ENCODE measurements at places on chromosomes 1 and 21. TPM values are rescaled to one million over a fixed set of nuclear protein-coding genes. Genes with fewer than 3 reads are reported as not detected.

GRCh38 chr1:160460683-160461287 is 60.4 kb downstream of the VANGL2 start:
- no peaks in the 10 kb centered on the region for H3K36me3 ChIP-seq
- DNase-seq = no peak

OSCP1 gene
- polyA plus RNA-seq = 0.25 TPM

DNA sequence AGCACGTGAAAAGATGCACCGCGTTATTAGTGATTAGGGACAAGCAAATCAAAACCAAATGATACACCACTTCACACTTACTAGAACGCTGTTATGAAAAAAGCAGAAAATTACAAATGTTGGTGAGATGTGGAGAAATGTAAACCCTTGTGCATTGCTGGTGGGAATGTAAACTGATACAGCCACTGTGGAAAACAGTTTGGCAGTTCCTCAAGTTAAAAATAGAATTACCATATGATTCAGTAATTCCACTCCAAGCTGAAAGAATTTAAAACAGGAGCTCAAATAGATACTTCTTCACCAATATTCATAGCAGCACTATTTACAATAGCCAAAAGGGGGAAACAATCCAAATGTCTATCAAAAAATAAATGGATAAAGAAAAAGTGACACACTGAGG is 10.3 kb upstream of the EVI5 start:
- no peak overlapping the region for H3K4me3 ChIP-seq
- H3K4me1 ChIP-seq = peaks cover 5% of the 10 kb centered on the region

TTC39A gene
- polyA plus RNA-seq = not detected

DNA sequence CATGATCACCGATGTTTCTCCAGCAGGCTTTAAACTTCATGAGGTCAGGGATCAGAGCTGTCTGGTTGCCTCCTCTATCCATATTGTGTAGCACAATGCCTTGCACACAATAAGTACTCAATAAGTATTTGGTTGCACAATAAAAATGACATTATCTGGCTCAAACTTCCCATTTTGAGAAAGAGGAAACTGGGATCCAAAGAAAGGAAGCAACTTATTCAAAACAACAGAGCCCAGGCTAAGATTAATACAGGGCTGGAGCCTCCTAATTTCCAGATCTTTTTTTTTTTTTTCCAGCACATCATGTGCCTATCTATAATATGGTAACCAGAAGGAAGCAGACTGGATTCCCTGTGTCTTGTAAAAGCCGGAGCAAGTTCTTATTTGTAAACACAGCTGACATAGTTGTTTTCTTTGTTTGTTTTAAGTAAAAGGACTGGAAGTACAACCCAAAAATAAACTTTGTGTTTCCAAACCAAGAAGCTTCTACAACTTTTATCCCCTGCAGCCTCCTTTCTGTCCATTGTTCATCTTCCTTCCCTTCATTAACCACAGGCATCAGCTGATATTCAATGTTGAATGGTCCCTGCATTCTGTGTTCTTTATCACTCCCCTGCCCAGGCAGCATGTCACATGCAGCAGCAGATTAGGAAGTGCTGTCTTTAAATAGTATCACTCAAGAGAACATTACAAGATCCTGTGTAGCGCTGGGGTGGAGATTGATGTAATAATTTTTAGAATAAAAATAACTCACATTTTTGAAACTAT is 71.2 kb upstream of the HOOK1 start:
- H3K4me1 ChIP-seq = peaks cover 29% of the 10 kb centered on the region
- DNase-seq = peak; percentile 76
- H3K4me3 ChIP-seq = peak overlapping the region; percentile 7
- H3K36me3 ChIP-seq = no peaks in the 10 kb centered on the region

HSD3B2 gene
- not detected for polyA plus RNA-seq

GRCh38 chr1:24085546-24085945 is 26.4 kb downstream of the MYOM3 start:
- H3K4me1 ChIP-seq = no peaks in the 10 kb centered on the region
- DNase-seq = no peak
- H3K4me3 ChIP-seq = no peak overlapping the region

GRCh38 chr1:223700388-223700918 is 11.9 kb upstream of the CAPN2 start:
- H3K27ac ChIP-seq = no peak overlapping the region
- DNase-seq = no peak
- H3K36me3 ChIP-seq = no peaks in the 10 kb centered on the region
- peaks cover 10% of the 10 kb centered on the region for H3K4me1 ChIP-seq
- H3K4me3 ChIP-seq = no peak overlapping the region

DNA sequence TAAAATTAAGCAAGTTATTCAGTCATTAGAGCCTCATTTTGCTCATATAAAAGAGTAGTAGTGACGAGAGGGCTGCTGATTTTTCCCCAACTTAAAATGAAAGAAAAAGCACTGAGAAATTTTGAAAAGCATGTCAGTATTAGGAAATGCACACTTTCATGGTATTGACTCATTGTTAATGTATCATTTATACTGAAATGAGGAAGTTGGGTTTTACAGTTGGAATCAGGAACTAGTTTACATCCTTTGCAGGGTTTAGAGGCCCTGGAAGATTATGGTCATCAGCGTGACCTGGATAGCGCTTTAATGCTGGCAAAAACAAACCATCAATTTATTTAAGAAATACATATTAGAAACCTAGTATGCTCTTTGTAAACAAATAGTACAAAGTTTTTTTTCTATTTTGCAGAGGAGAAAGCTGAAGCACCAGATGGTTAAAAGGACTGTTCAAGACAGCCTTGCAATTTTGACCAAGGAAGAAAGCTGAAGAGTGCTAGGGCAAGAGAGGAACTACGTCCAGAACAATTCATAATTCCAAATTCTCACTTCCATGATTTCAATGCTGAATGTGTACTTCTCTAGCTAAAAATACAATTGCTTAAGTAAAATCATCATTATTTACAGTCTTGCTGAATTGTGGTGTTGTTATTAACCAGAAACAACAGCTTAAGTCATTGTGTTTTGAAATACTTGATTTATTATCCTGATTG is 94.8 kb upstream of the SGIP1 start:
- H3K36me3 ChIP-seq = no peaks in the 10 kb centered on the region
- H3K4me1 ChIP-seq = peaks cover 29% of the 10 kb centered on the region
- H3K4me3 ChIP-seq = peak overlapping the region; percentile 41
- DNase-seq = peak; percentile 94
- H3K27ac ChIP-seq = peak overlapping the region; percentile 95
